ENCODE measurements at places on chromosomes 7 and 10.

DNA sequence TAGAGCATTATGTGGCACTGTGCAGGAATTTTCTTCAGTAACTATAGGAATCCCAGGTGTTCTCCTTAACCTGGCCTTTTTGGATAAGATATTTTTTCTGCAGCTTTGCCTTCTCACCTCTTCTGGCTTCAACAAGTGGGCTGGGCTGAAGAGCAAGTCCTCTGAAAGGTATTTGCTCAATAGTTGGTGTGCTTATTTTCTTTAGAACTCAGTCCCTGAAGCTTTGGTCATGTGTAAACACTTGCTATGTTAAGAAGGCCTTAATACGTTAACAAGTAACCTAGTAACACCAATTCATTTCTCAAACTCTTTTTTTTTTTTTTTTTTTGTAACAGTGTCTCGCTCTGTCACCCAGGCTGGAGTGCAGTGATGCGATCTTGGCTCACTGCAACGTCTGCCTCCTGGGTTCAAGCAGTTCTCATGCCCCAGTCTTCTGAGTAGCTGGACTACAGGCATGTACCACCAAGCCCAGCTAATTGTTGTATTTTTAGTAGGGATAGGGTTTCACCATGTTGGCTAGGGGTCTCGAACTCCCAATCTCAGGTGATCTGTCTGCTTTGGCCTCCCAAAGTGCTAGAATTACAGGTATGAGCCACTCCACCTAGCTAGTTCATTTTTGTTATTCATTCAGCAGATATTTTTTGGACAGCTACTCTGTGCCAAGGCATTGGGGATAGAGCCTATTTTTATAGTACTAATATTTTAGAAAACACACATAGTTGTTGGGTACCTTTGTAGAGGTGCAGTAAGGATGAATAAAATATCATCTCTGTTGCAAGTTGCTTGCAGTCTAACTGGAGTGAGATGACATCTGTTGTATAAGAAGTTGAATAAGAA, 164.6 kb downstream of the SND1 start:
- DNase-seq: no peak

DNA sequence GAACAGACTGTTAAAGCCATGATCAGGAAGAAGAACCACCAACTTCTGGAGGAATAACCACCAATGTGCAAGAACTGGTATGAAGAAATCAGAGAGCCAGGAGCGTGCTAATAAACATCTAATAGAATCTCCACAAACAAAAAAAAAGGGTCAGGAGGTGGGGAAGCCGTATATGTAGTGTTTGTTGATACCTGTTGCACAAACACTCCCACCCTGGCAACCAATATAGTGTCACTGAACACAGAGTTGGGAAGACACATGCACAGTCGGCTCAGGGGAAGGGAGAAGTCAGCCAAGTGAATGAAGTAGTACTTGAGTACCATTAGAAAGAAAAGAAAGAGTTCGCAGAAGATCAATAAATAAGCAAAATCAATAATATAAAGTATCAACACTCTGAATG, 400.1 kb downstream of the PARD3 start:
- DNase-seq: no peak

DNA sequence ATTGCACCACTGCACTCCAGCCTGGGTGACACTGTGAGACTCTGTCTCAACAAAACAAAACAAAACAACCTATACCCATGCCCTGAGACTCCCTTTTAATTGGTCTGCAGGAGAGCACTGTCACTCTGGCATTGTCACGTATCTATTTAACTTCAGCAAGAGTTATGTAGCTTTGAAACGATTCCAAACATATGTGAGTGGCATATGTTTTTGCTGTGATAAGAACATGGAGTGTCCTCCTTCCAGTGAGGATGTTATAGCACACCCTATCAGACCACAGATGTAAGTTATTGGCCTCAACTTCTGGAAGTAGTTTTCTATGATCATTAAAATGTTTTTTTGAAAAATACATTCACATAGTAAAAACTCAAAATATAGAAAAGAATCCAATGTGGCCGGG, 15.5 kb upstream of the DNAJC12 start:
- no peak for DNase-seq

- DNase-seq: no peak
Measured at GRCh38 chr7:31107106-31108090, 55.3 kb downstream of the ADCYAP1R1 start.

- DNase-seq: no peak
Measured at GRCh38 chr10:119105155-119105554, 1.2 kb downstream of the DENND10 start.

DNA sequence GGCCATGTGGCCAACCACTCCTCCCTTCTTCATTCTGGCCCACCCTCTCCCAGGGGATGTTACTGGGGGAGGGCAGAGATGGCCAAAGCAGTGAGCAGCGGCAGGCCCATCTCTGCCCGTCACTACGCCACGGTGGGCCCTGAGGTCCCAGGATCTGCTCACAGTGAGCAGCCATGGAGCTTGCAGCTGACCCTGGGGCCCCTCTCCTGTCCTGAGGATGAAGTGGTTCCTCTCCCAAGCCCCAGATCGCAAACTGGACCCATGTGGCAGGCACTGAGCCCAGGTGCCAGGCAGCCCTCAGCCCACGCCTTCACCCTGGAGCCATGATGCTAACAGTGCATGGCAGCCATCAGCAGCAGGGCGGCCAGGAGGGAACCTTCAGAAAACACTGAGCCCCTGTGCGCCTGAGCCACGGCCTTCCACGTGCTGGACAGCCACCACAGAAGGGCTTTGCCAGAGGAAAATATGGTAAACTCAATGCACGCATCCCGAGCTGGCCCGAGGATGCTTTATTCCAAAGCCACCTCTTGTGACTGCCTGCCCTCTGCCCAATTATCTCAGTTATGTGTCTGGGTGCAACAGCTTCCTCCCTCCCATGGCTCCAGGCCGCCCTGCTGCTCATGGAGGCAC, 485.7 kb downstream of the PTPRN2 start:
- no peak for DNase-seq

DNA sequence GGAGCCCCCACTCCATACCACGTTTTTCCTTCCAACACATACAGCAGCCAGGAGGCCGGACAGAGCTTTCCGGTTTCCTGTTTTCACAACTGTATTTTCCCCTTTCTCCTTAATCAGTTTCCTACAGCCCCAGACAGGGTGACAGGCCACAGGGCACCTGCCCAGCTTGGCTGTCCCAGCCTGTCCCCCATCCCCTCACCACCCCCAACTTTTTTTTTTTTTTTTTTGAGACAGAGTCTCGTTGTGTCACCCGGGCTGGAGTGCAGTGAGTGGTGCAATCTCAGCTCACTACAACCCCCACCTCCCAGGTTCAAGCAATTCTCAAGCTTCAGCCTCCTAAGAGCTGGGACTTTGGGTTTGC, 10.3 kb upstream of the HSPB1 start:
- DNase-seq: no peak

- DNase-seq: no peak
Measured at GRCh38 chr7:27442455-27442854, 199.9 kb downstream of the EVX1 start.

DNA sequence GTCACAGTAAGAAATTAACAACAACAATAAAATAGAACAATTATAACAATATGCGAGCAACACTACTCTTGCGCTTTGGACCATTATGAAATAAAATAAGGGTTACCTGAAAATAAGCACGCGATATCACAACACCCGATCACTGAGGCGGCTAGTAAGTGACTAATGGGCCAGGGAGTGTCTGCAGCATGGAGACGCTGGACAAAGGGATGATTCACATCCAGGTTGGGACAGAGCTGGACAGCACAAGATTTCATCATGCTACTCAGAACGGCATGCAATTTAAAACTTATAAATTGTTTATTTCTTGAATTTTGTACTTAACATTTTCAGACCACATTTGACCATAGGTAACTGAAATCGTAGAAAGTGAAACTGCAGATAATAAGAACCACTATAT, 15.6 kb downstream of the HIBADH start:
- no peak for DNase-seq

GRCh38 chr7:12066521-12066920, 144.6 kb upstream of the TMEM106B start:
- DNase-seq: no peak
